ENCODE measurements at places on chromosomes 16 and 17. TPM values are rescaled to one million over a fixed set of nuclear protein-coding genes. Genes with fewer than 3 reads are reported as not detected.

AKTIP gene
- 26.1 TPM for total RNA-seq

CDRT15 gene
- total RNA-seq: not detected

GRCh38 chr17:57121308-57122042 is 36.4 kb downstream of the AKAP1 start:
- peak; percentile 33 for DNase-seq

- peak; percentile 42 for DNase-seq
Measured at GRCh38 chr16:23148513-23149266, 562 bp downstream of the USP31 start.

DNA sequence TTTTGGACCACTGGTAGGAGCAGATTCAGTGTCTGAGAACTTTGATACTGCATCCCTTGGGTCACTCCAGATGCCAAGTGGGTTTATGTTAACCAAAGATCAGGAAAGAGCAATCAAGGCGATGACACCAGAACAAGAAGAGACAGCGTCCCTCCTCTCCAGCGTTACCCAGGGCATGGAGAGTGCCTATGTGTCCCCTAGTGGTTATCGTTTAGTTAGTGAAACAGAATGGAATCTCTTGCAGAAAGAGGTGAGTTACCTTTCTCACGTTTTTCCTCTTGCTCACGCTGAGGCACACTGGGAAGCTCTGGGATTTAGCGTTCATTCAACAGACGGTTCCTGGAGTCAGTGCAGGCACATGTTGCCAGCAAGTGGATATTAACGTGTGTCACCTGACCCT is 58.0 kb downstream of the NUP88 start:
- DNase-seq: no peak

- no peak for DNase-seq
Measured at GRCh38 chr17:29412780-29413565, 22.8 kb downstream of the TAOK1 start.

All from activated naive CD4-positive, alpha-beta T cell treated with anti-CD3 and anti-CD28 coated beads for 36 hours (primary cell).